ENCODE measurements at places on chromosomes 5 and 9.

DNA sequence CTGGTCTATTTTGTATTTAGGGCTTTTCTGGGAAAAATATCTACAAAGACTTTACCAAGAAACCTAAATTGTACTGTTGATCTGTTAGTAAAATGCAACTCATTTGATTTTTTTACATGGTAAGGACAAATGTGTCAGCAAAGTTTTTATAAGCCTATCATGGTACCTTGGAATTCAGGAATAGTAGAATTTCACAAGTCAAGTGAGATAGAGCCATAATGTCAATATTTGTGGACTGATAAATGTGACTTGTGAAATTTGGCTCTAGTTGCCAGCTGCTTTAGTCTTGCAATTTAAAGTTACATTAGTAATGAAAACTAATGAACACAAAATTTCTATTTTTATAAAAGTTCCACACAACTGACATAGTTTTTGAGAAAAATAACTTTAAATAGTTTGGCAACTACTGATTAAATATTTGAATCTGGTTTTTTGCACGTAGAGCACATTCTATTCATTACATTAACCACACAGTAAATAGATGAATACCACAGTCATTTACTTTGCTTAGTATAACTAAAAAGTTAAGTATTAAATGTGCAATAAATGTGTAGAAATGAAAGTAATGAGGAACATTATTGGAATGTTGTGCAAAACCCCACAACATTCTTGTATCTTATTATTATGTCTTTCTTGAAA, 41.2 kb upstream of the RIOK2 start:
- no peak for DNase-seq

- DNase-seq, result no peak
These were observed 57.0 kb upstream of the RNF180 start for GRCh38 chr5:64108674-64109073.

DNA sequence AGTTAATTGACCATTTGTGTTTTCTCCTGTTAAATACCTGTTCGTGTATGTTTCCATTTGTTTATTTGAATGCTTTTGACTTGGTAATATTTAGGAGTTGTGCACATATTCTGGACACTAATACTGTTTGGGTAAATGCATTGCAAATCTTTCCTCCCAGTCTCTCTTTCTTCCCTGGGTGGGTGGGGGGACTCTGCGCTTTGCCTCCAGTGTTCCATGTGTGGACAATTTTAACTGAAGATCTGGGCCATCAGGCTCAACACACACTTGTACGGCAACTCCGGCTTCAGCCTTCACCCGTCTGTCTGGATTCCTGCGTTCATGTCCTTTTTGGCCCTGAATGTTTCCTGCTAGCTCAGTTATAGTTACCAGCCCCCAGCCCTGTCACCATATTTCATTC, 40.1 kb downstream of the GTF3C4 start:
- DNase-seq, result no peak

DNA sequence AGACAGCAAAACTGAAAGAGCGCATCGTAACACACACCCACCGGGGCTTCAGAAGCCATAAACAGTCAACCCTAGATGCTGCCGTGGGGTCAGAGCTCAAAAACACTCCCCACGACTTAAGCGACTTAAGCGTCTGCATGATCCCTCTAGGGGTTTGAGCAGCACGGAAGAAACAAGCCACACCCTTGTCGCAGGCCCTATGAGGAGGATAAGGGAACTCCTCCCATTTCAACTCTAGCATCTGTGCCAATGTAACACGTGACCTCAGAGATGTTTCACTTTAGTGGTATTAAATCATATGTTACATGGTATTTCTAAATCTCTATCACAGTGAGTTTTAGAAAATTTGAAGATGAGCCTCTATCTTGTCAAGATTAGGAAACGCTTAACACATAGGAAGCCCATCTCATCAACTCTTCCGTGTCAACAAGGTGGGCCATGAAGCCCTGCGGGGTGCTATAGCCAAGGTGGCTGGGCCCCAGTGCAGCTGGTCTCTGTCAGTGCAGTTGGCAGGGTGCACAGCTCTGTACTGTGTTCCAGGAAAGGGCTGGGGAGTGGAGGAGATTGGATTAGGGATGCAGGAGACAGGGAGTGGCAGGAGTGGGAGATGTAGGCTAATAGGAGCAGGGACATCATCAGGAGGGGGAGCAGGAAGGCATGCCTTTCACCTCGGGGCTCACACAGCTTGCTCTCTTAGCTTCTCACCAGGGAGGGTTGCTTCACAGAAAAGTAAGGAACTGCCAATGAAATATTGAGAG, 33.1 kb downstream of the ZCCHC9 start:
- peak; percentile 44 for DNase-seq

- DNase-seq, result no peak
These were observed 165.9 kb downstream of the CARTPT start for GRCh38 chr5:71884926-71885325.

DNA sequence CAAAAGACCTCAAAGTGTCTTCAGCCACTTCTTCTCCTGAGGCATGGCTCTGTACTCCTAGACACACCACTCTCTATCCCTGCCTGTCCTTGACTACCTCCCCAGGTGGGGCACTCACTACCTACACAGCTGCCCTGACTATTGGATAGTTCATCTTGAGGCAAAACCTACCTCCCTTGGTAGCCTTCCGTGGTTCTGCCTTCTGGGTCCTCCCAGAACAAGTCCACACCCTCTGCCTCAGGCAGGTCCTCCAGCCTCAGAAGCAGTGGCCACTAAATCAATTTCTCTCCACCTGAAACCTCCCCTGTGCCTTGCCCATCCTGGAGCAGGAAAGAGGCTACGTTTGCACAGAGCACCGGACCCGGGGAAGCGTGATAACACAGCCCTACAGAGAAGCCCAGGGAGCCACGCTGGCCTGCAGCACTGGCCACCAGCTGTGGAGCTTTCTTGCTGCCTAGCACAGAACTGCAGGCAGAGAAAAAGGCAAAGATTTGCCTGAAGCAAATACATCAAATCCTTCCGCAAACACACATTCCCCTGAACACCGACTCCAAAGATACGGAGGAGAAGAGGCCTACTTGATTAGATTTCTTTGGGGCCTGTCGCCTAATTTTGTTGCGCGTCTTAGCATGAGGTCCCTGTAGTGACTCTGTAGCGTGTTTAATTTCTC, 141.8 kb downstream of the C9orf50 start:
- DNase-seq, result no peak

DNA sequence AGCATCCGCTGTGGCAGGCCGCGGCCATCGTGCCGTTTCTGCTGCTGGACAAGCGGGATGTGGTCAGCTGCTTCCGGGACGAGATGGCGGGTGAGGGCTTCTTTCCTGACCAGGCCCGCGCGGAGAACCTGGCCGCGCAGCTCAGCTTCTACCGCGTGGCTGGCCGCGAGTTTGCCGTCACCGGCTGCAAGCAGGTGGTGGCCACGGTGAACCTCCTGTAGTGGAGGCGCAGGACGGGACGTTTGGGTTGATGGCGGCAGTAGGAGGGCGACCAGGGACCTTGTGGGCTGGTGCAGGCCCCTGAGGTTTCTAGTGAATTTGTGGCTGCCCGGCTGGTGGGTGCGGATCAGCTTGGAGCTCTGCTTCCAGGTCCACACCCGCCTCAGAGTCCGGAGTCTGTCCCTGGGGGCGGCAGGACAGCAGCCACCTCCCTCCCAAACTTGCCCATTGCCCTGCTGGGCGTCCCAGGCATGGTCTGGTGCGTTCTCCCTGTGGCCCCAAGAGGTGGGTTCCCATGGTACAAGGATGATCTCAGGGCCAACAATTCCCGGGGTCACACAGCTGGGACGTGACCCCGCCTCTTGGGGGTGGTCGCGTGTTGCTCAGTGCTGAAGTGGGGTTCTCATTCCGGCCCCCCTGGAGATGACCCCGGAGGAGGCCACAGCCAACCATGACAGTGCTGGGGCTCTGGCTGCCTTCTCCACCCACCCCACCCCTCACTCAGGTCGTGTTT, 2.4 kb downstream of the TOR4A start:
- no peak for DNase-seq

DNA sequence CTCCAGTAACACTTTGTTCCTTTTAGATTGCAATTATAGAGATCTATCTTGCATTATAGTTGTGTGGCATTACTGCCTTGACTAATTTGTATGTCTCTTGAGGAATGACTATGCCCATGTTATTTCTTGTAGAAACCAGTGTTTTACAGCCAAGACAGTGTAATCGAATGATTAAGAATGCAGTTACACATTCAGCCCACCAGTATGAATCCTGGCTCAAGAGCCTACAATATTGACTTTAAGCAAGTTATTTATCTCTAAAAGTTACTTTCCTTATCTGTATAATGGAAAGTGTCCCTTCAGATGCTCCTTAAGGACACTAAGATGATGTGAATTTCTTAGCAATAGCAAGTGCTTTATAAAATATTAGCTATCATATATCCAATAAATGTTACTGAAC, 9.7 kb upstream of the SNX24 start:
- DNase-seq, result no peak

DNA sequence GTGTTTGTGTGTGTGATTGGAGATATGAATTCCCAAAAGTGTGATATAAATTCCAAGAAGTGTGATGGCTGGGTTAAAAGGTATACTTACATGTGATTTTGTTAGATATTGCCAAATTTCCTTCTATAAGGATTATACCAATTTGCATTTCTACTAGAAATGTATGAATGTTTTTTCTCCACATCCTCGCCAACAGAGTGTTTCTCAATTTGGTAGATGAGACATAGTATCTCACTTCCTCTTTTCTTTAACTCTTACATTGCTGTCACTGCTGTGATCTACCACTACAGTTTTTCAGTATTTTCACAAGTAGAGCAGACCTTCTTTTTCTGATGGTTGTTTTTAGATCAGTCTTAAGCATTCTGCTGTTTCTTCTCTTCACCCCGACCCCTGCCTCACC, 111.3 kb downstream of the FER start:
- peak; percentile 57 for DNase-seq

DNA sequence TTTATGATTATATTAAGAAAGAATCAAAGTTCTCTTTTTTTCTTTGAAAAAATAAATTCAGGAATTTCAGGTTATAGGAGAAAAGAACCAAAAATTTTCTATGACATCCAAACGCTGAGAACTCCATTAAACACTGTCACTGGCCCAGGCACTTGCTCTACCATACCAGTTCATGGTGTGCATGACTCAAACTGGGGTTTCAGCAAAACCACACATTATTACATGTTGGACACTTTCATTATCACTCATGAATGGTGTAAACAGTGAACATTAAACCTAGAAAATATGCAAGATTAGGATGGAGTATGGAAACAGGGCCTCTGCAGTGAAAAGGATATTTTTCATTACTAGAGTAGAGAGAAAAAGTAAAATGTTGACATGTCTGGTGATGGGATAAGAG, 369.9 kb upstream of the FAM174A start:
- DNase-seq, result no peak

- DNase-seq, result no peak
These were observed 222.4 kb upstream of the PANK3 start for GRCh38 chr5:168801567-168801966.

DNA sequence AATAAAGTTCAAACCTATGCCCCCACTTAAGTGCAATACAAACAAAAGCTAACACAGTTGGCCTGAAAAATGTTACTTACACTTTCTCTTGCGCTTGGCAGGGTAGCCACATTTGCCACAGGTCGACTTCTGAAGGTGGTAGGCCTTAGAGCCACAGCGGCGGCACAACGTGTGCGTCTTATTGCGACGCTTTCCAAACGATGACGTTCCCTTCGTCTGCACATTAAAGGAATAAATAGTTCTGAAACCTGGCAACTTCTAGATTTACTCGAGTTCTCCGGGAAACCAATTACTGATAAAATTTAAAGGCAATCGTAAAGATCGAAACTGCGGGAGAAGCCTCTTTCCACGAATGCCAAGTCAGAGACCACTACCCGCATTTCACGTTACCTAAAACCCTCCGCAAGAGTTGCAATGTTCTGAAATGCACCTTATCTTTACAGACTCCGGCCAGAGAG, 602 bp downstream of the RPL37 start:
- DNase-seq, result peak; percentile 37

DNA sequence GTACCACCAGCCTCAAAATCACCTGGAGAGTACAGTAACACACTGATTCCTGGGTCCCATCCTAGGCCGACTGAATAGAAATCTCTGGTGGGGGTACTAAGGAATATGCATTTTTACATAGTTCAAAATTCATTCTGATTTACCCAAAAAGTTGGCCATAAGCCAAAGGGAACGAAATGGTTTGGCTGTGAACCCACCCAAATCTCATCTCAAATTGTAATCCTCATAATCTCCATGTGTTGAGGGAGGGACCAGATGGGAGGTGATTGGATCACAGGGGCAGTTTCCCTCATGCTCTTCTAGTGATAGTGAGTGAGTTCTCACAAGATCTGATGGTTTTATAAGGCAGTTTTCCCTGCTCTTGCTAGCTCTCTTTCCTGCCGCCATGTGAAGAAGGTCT, 31.1 kb downstream of the MEGF9 start:
- DNase-seq, result no peak

DNA sequence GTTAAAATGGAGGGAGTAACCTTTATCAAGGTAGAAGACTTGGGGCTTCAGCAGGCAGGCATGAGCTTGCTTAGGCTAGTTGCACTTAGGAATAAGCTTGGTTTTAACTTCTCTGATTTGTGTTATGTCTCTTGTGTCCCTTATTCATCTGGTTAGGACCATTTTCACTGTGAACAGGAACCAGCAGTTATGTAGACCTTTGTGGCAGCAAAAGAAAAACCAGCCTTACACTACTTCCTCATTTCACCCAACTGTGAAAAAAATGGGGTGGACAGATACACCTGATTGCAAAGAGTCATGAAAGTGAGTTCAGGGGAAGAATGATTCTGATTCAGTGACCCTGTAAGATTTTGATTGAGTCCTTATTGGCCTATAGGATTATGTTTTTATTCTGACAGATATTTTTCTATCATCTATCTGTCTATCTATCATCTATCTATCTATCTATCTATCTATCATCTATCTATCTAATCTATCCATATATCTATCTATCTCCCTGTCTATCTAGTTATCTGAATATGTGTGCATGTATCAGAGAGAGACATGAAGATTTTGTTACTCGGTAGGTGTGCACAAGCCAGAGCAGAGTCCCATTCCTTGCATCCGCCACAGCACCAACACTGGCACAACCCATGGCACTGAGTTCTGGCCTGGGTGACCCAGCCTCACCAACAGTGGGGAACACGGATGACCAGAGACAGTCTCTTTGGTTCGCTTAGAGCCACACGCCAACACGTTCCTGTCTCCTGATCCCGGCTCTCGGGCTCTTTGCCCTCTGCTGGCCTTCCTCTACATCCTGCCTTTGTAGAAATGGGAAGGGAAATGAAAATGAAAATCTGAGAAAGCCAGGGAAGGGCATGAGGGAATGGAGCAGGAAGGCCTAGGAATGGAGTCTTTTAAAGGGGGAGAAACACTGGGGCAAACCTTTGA, 1.3 kb upstream of the ZNF366 start:
- DNase-seq, result peak; percentile 59

GRCh38 chr5:3024554-3024953, 273.1 kb upstream of the IRX2 start:
- no peak for DNase-seq

GRCh38 chr9:89413963-89414638, 83.8 kb downstream of the SEMA4D start:
- no peak for DNase-seq

DNA sequence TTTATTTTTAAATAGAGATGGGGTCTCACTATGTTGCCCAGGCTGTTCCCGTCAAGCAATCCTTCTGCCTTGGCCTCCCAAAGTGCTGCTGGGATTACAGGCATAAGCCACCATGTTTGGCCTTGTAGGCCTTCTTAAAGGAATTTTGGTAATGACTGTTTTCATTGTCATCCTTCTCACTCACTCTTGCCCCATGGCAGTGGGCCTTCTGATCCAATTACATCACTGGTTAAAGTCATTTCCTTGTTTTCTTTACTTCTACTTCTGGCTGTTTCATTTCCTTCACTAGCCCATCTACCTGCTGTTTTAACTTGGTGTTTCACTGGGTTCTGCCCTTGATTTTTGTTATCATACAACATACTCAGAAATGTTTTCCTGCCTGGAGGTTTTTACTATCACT, 20.1 kb upstream of the NIM1K start:
- DNase-seq, result no peak

Measured in inflammatory macrophage (primary cell).